ENCODE measurements at places on chromosomes 13 and 19.

DNA sequence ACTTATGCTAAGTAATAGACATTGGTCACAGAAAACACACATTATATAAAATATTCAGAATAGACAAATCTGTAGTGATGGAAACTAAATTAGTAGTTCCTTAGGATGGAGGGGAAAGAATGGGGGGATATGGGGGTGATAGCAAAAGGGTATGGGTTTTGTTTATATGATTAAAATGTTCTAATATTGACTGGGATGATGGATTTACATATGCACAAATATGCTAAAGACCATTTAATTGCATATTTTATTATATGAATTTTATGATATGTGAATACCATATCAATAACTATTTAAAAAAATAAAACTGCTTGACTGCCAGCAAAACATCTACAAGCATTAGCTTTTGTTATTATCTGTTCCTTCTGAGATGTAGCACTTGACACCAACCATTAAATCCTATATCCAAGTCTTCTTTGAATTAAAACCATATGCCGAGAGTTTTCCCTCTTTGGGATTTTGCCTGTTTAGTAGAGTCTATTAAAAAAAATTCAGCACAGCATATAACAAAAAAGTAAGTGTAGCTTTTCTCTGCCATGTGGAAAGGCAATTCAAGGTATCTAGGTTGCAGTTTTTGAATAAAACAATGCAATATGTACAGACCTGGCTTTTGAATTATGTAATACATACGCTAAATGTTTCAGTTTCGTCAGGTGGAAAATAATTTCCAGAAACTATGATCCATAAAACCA is 2584.1 kb upstream of the PCDH20 start:
- no peak overlapping the region for H3K27ac ChIP-seq
- H3K36me3 ChIP-seq: no peaks in the 10 kb centered on the region
- no peak overlapping the region for H3K4me3 ChIP-seq

- no peak overlapping the region for H3K27ac ChIP-seq
- DNase-seq: no peak
- H3K4me1 ChIP-seq: no peaks in the 10 kb centered on the region
- H3K4me3 ChIP-seq: no peak overlapping the region
- H3K36me3 ChIP-seq: no peaks in the 10 kb centered on the region
- no peaks in the 10 kb centered on the region for H3K27me3 ChIP-seq
Measured at GRCh38 chr19:6818246-6818645, 45.7 kb downstream of the VAV1 start.

DNA sequence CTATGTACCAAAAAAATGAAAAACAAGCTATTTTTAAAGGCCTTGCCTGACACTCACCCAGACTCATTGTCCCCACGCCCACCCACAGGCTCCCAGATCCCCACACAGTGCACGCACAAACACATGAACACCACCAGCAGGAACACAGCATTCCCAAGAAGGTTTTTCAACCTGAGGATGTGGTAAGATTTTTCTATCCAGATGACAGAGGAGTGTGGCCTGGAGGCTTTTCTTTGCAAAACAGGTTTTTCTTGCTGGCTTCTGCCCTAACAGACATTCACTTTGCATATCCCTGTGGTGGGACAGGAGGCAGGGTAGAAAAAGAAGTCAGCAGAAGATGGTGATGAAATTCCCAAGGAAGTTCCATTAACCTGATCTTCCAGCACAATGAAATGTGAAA is 97.8 kb downstream of the KLF12 start:
- H3K4me1 ChIP-seq: no peaks in the 10 kb centered on the region
- no peak for DNase-seq
- no peak overlapping the region for H3K27ac ChIP-seq
- H3K36me3 ChIP-seq: no peaks in the 10 kb centered on the region
- H3K27me3 ChIP-seq: no peaks in the 10 kb centered on the region
- no peak overlapping the region for H3K4me3 ChIP-seq

- peaks cover 34% of the 10 kb centered on the region for H3K36me3 ChIP-seq
- no peak overlapping the region for H3K27ac ChIP-seq
- no peak for DNase-seq
- H3K4me3 ChIP-seq: peak overlapping the region; percentile 56
Measured at GRCh38 chr19:12092956-12093355, 28.4 kb downstream of the ZNF844 start.

All from neuronal stem cell (in vitro differentiated cells).